Activated CD4-positive, alpha-beta T cell treated with anti-CD3 and anti-CD28 coated beads, Interleukin-2, Interleukin-4, amounts not matched to agents 100 ng/mL and 50 ng/mL, durations not matched to agents 16 hours and 8 hours (primary cell): ENCODE measurements at places on chromosomes 11 and 22.

DNA sequence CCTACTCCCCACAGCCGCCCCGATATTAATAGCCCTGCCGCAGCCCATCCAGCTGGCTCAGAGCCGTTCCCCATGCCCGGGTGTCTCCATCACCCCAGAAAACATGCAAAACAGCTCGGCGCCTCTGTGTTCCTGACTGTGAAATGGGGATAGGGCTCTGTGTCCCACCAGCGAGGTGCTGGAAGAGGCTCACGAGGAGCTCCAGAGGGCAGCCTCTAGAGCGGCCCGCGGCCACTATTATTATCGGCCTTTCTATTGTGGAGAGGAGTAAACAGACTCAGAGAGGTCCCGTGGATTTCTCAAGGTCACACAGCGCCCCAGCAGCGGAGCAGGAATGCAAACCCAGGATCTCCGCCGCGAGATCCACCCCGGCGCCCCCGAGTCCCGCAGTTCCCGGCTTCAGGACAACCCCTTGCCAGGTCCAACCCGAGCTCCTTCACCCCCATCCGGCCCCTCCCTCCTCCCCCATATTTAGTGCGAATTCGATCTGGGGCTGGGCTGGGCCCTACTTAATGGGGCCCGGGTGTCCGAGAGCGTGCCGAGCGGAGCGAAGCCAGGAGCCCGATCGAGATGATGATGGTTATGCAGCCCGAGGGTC is at the start of gene ACTN3:
Gene ACTN3, plus strand, starts transcription at position 536 of the 598 bp plus-strand sequence. Its CDS starts 35 bp downstream, at position 571.
- DNase-seq = no peak

- DNase-seq = no peak
These were observed 143.8 kb downstream of the ST3GAL4 start for GRCh38 chr11:126499131-126499752.

GRCh38 chr22:37674951-37675929 is at the start of gene LGALS1:
Gene LGALS1, plus strand, starts transcription at chr22:37675636. Its CDS starts 67 bp downstream, at chr22:37675703.
- DNase-seq = peak; percentile 90

DNA sequence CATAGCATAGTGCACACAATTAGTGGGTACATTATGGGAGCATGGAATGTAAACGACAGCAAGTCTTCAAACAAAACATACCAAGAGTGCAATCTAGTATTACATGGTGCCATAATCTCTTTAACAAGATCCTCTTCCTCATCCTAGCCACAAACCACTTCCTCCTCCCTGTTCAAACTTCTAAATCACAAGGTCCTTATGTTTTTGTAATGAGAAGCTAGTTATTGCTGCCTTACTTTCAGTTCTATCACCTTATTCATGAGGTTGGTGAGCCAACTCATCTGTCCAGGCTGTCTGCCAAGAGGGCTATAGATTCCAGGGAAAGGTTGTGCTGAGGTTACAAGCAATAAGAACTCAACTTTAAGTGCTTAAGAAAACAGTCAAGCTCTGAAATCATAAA is 195.4 kb upstream of the ARHGAP20 start:
- peak; percentile 15 for DNase-seq

GRCh38 chr11:17578958-17579357 is 31.9 kb downstream of the OTOG start:
- no peak for DNase-seq

GRCh38 chr11:58866788-58867187 is 22.3 kb upstream of the GLYATL2 start:
- DNase-seq = no peak

GRCh38 chr11:124278261-124278660 is 22.1 kb downstream of the OR8G5 start:
- no peak for DNase-seq

DNA sequence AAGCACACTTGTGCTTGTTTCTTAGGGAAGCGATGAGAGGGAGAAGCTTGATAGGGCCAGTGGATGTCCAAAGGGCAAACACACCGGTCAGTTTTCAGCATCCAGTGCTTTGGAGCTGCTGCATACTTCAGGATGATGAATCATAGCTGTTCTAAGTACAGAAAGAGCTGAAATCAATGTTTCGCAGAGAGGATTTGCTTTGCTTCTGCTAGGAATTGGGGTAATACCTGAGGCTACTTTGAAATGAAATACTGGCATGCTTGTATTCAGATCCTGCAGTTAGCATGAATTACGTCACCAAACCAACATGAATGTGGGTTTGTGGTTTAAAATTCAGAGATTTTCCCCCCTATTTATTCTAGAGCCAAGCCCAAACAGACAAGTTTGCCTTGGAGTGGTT is 41.7 kb upstream of the SC5D start:
- no peak for DNase-seq

- no peak for DNase-seq
These were observed 154.4 kb downstream of the SBF2 start for GRCh38 chr11:10139656-10140055.

DNA sequence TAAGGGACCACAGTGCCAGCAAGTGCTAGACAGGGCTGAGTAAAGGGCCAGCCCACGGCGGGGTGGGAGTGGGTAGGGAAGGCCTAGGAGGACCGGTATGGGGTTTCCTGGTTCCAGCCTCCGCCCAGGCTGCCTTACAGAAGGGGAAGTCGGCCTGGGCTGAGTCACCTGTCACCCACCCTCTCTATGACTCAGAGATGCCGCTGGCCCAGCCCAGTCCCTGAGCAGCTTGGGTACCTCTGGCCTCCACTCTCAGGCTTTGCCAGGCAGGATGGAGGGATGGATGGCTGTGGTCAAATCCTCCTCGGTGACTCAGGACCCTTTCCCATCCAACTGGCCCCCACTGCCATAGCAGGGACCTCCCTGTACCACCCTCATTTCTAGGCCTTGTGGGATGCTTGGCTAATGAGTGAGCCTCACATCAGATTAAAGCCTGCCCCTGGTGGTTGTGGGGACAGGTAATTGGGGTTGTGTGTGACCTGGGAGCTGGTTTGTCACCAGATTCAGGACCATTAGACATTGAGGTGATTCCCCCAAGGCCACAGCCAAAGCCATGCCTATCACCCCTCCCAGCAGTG is 13.9 kb downstream of the SLC35E4 start:
- DNase-seq = peak; percentile 86

DNA sequence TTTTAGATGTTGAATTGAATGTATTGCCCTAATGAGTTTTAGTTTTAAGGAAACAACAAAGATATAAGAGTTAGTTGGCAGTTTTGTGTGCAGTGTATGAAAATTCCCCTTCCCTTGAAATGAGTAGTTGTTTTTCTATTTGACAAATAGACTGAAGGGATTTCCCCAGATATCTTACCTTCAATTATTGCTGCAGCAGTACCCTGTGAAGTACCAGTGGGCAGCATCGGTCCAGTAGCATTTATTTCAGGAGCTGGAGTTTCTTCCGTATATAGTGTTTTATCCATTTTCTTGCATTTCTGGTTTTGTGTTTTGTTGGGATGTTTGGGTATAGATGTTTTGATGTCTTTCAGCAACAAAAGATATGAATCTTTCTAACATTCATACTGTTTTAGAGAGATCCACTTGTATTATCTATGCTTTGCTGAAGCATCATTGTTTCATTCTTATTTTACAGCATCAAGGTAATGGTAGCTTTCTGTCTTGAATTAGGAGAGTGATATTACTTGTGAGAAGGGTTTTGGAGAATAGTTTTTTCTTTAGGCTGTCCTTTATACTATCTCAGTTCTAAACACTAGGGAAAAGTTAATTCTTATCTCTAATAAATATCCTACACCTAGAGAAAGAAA is 7.4 kb downstream of the KMT2A start:
- peak; percentile 78 for DNase-seq

GRCh38 chr11:78783846-78784245 is 209.2 kb upstream of the NARS2 start:
- no peak for DNase-seq

GRCh38 chr22:31578171-31578570 is 81.8 kb downstream of the SFI1 start:
- no peak for DNase-seq

DNA sequence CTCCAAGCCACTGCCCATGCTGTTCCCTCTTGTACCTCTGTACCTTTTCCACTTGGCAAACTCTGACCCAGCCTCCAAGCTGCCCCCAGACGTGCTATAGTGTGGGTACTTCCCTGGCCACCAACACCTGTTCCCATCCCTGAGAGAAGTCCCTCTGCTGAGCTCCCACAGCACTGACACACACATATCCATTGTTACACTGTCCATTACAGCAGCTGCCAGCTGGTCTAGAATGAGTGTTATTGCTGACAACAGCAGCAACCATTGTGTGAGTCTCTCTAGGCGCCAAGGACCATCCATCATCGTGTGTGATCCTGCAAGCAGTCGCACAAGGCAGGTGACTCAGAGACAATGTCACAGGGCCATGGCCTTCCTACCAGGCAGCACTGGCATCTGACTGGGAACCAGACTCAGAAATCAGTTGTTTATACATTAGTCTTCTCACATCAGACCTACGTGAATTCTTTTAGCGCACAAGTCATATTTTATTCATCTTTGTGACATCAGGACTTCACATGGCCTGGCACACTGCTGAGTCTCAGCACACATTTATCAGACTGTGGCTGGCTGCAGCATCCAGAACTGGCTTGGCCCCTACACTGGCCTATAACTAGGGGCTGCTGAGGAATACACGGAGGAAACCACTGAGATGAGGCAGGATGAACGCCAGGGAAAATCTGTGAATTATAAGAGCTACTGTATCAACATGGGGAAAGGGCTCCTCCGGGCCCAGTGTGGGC is 56.4 kb downstream of the SGSM3 start:
- no peak for DNase-seq

- no peak for DNase-seq
These were observed 38.7 kb upstream of the CRTAM start for GRCh38 chr11:122799406-122800105.

GRCh38 chr22:46959369-46959768 is 196.9 kb downstream of the TBC1D22A start:
- DNase-seq = no peak

DNA sequence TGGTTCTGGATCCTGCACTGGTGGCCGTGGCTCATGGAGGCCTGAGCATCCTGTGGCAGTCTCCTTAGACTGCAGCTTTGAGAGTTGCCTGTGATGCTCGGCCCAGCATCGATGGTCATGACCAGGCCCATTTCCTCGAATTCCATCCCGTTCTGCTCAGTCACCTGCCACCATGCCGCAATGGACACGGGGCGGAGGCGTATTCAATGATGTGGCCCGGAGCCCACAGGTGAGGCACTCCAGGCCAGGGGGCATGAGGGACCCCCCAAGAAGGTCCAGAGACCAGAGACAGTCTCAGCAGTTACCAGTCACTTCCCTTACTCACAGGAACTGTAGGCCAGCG is 53.6 kb downstream of the SHANK2 start:
- no peak for DNase-seq

- DNase-seq = no peak
These were observed 3.6 kb downstream of the USP35 start for GRCh38 chr11:78192223-78192719.

DNA sequence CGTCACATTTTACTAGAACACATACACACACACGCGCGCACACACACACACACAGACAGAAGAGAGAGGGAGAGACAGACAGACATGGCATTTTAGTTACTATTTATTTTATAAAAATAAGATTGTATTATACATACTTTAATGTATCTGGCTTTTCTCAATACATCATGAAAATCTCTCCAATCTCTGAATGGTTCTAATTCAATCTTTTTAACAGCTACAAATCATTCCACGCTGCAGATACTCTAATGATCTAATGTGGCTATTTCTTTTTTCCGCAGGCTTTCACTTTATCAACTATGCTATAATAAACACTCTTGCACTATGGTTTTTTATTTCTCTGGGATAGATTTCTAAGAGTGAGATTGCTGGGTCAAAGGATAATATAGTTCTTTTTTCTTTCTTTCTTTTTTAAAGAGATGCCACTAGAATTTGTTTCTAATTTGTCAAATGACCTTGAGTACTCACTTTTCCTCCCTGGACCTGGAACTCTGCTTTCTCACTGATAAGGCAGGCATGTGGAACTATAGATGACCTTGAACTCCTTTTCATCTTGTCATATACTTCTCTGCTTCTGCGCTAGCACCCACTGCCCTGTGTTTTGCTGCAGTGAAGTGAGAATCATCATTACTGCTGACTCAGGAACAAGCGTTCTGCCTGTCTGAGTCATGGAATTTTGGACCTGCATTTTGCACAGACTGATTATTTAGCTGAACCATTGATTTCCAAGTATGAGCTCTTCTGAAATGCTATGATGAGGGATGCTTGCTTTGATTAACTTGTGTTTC is 4.9 kb upstream of the SLC6A5 start:
- DNase-seq = no peak

DNA sequence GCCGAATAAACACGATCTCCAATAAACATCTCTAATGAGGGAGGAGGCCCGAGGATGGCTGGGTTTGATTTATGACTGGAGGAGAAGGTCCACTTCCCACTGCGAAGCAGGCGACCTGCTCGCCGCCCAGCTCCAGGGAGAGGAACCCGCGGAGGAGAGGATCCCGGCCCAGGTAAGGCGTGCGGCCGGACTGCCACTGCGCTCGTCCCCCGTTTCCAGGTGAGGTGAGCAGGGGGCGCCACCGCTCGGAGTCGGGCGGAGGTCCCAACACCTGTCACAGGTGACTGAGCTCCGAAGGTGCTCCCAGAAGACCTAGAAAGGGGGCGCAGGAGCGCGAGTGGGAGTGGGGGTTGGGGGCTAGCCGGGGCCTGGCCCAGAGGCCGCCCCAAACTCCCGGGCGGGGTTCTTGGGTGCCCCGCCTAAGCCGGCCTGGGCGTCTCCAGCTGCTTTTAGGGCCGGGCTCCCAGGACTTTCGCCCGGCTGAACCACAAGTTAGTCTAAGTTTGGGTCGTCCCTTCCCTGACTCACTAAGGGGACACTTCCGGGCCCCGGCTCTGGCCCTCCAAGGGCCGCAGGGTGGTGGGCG is 5.4 kb upstream of the PAX6 start:
- no peak for DNase-seq

DNA sequence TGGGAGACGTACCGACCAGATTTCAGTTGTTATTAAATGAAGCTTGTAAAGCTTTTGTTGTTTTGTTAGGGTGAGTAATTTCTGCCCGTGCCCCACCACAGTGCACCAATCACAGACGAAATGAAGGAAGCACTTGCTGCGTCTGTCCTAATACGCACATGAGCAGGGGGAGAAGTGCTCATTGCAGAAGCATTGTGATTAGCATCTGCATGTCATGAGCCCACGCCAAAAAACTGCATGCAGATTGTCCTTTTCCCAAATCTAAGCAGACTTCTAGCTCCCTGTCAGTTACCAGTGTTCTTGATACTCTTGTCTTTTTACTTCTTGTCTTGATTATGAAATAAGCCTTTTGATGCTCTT is 15.5 kb downstream of the RBX1 start:
- DNase-seq = no peak

- no peak for DNase-seq
These were observed 572.2 kb downstream of the BUD13 start for GRCh38 chr11:116200564-116200963.
